ENCODE measurements at places on chromosomes 4 and X.
A peak's percentile ranks its signal among the peaks of the same experiment; 100 is the strongest.

GRCh38 chr4:185352741-185353140, 43.0 kb downstream of the LRP2BP start:
- DNase-seq = no peak

GRCh38 chr4:6402566-6403399, 69.6 kb downstream of the PPP2R2C start:
- DNase-seq = no peak

DNA sequence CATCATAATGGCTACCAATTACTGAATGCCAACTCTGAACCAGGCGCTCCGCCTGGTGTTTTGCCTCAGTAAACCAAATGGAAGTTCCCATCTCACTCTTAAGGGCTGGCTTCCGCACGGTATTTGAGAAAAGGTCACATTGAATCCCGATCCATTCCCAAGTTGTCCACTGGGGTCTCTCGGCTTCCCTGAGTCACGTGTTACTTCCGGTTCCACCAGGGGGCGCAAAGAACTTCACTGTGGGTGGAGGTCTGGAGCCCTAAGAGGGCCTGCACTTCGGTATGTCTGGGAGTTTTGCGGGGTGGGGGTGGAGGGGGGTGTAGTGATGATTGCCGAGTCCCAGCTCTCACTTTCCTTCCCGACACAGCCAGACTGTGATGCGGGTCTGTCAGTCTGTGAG, 13.4 kb upstream of the NHS start:
- no peak for DNase-seq

GRCh38 chr4:139171876-139172691, 4.9 kb downstream of the ELF2 start:
- DNase-seq = no peak

- DNase-seq = no peak
These were observed 37.4 kb downstream of the LHFPL1 start for GRCh38 chrX:112642349-112642748.

DNA sequence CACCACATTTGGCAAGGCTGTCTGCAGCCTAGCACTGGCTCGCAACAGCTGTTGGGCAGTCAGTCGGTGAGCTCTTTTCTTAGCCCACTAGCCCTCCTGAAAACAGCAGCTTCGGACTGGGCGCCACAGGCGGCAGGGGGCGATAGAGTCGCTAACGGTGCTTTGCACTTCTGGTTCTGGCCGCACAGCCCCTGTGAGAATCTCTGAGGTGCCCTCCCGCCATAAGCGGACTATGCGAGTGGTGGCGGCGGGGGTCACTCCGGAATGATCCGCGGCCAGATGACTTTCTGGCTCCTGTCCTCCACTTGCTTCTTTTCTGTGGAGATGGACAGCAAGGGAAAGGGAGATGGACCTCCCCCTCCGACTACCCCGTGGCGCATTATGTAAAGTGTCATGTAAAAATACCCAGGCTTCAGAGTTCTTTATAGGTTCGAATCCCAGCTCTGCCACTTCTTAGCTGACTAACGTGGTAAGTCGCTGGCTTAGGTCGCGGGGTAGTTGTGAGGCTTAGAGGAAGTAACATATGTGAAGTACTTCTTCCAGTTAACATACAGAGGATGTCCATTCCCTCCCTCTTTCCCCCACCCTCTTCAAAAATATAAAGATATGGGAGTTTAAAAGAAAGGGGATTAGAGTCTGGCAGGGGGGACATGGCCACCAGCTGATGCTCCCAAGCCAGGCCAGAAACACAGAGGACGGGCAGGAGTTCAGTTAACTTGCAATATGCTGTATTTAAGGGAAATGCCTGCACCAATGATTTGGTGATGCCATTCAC, 11.0 kb downstream of the ARHGAP36 start:
- DNase-seq = no peak

DNA sequence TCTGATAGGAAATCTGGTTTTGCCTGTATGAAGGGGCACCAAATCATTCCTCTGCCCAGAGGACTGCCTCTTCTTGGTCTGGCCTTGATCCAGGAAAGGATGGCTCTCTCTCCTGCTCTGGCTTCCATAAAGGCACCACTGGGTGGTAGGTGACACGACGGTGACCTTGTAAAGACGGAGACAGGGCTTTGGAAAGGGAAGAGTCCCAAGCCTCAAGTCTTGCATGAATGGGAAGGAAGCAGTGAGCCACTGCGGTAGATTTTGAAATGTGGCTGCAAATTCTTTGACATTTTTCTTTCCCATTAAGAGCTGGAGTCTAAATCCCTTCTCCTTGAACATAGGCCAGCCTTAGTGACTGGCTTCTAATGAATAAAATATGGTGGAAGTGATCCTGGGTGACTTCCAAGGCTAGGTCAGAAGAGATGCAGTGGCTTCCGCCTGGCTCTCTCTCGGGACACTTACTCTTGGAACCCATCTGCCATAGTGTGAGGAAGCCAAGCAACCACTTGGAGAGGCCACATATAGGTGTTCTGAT, 347.4 kb downstream of the BCOR start:
- no peak for DNase-seq

DNA sequence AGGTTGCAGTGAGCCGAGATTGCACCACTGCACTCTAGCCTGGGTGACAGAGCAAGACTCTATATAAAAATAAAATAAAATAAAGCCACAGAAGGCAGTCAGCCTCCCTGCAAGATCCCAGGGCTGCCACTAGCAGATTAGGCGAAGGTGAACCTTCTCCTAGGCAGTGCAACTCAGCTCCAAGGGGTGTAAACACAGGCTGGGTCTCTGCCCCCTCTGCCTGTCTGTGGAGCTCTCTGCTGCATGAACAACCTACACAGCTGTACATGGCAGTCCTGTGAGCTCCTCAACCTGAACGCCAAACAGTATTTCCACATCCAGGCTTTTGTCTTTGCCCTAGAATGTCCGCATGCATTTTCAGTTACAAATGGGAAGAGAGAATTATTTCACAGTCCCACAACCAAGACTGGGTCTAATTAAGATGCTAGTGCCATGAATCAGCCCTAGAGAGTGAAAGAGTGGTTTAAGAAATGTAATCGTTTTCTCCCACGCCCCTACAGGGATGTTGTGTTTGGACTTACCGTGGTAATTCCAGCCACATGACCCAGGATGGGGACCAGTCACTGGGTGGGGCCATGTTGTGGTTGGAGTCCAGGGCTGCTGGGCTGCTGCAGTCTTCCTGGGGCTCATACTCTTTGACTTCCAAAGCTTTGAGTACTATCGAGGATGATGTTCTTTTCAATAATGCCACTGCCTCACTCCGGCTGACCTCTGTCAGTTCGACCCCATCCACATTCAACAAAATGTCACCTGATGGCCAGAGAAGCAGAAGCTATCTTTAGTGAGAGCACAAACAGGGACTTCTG, 99.0 kb downstream of the FIP1L1 start:
- DNase-seq = no peak

GRCh38 chr4:28886934-28887333, 1833.2 kb upstream of the PCDH7 start:
- DNase-seq = no peak

- no peak for DNase-seq
These were observed 29.2 kb downstream of the CNGA2 start for GRCh38 chrX:151763711-151764110.

DNA sequence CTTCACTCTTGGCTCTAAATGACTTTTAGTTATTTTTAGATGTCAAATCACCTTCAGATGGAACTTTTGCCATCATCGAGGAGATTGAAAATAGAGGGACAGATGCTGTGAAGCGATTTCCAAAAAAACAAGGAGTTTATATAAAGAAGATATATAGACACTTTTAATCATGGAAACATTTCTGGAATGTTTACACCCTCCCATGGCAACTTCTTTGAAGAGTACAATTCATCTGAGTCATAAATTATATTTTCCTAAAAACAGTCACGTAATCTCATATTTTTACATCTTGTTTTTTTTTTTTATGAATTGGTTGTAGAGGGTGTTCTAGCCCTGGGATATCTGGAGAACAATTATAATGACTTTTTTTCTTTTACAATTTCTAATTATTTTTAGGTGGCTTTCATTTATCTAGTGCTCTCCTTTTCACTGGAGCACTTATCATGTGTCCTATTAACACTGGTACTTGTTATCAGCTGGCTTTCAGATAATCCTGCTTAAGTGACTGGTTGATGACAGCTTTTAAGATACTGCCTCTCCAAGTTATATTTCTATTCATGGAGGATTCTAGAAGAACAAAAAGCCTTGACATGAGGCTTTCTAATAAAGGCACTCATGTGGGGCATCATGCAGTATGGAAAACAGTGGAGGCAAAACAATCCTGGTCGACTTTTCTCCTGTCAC, 24.9 kb downstream of the PCDH7 start:
- DNase-seq = no peak

GRCh38 chr4:71827826-71828225, 43.9 kb upstream of the GC start:
- no peak for DNase-seq

DNA sequence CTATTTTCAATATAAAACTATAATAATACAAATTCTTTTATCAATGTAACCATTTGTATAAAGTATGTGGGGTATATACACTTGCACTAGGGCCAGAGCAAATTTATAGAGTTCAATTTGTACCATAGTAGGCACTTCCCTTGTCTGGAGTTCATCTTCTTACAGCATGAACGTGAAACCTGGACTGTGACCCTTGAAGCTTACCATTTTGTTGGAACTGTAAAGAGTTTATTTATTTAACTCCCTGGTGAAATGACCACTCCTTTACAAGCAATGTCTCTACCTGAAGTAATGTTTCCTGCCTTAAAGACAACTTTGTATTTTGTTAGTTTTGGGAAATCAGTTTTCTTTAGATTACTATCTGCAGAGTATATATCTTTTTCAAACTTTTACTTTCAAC, 188.2 kb downstream of the ARAP2 start:
- no peak for DNase-seq

- DNase-seq = no peak
These were observed 1043.1 kb upstream of the PABPC4L start for GRCh38 chr4:135244696-135245095.

DNA sequence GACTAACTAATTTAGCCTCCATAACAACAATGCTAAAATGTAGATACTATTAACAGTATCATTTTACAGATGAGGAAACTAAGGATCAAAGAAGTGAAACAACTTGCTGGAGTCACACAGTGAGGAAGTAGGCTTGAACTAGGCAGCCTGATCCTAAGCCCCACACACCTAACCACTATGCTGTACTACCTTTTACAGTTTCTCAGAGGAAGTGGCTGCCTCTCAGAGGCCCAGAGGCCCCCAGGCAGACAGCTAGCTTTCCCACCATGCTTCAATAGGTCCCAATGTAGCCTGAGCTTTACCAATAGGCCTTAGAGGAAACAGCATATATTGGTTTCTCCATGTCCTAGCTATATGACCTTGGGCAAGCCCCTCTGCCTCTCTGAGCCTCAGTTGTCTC, 69.4 kb upstream of the PJA1 start:
- DNase-seq = no peak

DNA sequence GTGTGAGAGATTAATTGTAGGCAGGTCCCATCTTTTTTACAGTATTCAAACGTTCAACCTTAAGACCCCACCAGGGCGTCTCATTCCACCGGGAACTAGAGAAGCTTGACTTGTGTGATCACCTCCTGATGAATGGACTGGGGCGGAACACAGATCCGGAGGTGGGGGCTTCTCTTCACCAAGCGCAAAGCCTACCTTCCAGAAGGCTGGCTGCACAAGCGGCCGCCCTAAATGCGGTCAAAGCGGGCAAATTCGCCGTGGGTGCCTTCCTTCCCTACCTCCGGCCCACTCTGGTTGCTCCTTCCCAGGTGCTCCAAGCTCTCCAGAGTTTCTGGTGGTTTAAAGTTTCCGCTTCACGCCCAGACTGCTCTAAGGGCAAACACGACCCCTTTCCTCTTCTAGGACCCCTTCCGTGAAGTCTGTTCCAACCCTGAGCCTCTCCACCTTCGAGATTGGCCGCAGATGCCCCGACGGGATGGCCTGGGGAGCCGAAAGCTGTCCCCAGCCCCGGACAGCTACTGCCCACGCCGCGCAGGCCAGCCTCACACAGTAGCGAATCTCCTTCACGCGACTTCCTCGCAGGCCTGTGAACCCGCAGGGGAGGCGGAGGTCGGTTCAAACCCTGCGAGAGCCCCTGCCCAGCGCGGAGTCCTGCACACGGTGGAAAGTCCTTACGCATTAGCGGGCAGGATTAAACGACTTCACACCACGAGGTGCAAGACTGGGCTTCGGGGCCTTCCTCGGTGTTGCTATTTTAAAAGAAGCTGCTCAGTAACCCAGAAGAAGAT, 1.6 kb upstream of the WWC2 start:
- no peak for DNase-seq

- DNase-seq = no peak
These were observed 83.6 kb upstream of the CAMK2D start for GRCh38 chr4:113845138-113845537.

DNA sequence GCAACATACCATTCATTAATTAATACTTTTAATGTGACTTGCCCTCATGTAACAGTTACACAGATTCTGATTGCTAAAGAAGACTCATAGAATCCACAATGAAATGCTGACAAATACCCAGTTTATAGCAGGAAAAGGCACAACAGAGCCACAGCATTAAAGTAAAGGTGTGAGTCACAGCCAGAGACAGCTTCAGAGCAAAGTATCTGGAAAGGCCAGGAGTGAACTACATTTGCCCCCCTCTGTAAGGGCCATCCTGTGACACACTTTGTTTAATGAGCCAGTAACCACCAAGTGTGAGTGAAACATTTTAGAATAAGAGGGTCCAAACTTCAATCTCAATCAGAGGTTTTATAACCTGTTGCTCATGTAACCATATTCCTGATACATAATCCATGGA, 133.8 kb upstream of the TACR3 start:
- DNase-seq = no peak

- DNase-seq = no peak
These were observed 32.9 kb upstream of the DKK2 start for GRCh38 chr4:107069049-107069448.

DNA sequence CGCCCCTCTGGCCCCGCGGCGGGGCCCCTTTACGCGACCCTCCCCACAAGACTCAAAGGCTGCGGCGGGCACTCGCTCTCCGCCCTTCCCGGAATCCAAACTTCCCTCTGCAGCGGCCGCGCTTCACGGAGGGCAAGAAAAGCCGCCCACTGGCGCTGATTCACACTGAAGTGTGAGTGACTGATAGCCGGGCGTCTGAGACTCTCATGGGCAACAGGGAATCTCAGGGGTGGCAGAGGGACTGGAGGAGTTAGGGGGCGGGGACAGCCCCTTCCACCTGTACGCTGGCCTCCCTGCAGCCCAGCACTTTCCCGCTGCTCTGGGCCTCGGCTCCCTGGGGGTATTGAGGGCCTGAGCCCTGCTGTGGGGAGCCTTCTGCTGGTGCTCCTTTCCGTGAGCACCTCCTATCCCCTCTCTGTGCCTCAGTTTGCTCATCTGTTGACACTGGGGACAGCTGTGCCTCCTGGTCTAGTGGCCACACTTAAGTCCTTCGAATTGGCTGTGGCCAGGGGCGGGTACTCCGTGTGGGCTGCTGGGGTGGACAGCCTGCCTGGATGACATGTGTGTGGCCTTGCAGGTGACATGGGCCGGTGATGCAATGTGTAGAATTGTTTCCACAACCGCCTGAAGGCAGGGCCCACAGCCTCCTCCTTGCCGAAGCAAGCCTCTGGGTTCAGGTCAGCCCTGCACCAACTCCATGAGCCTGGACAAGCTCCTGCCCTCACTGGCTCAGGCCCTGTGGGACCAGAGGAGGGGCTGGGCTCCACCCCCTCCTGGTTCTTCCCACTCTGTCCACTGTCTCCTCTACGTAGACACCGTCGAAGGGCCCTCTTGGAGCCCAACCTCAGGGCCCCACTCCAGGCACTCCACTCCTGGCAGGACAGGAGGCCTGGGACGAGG, 951 bp downstream of the SH3BP2 start:
- DNase-seq = peak; percentile 52

All from stimulated activated CD4-positive, alpha-beta T cell treated with anti-CD3 and anti-CD28 coated beads, Interleukin-1b, Interleukin-23, amount 100 ng/mL, for 4 hours (primary cell).